ENCODE measurements at places on chromosomes 3 and 15.

DNA sequence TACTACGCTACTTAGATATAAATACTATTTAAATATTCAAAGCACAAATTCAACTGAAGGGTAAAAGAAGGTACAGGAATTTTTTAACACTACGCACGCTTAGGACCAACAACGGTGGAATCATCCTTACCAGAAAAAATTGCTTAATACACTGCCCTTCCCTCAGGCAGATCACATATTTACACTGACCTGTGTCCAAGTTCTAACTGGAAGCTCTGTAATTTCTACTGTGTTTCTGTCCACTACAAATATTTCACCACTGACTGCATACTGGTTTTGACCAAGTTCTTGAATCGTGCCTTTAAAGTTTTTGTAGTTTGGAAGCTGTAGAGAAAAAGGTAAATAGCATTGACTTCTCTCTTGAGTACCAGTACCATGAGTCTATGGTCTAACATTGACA, 44.2 kb downstream of the TOP2B start:
- no peak for DNase-seq

DNA sequence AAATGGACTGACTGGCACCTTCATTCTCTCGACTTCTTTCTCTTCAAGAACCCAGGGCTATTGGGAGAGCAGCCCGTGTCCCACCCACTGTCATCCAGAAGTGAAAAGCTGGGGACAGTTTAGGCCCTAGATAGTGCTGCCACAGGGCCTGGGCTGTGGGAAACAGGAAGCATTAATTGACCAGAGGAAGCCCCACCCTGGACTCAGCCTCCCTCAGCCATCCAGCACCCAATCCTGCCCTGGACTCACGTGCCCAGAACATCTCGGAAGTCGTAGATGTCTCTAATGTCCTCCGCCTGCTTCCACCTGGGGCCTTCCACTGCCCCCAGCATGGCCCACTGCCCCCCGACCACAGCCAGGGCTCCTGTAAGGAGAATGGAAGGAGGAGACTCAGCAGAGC, 2.3 kb downstream of the CAMK1 start:
- no peak for DNase-seq

- DNase-seq, result no peak
These were observed 4.1 kb downstream of the FBLN2 start for GRCh38 chr3:13552857-13553652.

DNA sequence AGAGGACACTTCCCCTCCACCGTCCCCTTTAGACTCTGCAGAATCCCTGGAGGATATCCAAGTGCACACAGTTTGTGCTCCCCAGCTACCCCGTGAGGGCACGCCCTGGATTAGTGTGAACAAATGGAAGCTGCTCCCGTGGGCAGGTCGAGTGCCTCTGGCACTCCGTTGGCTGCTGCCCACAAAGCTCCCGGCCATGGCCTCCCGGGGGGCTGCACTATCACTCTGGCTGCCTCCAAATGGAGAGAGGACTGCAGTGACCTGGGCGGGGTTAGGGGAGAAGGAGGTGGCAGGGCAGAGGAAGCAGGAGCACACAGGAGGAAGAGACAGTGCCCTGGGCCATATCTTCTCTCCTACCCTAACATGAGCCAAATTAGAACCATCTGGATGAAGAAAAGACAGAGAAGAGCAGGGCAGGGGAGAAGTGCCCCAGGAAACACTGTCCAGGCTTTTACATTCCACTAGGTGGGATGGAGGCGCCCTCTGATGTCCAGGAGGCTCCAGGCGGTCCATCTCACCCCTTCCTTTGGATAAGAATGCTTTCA, 29.4 kb upstream of the ACAD9 start:
- no peak for DNase-seq

GRCh38 chr15:58877999-58878825, 55.3 kb downstream of the SLTM start:
- DNase-seq, result no peak

DNA sequence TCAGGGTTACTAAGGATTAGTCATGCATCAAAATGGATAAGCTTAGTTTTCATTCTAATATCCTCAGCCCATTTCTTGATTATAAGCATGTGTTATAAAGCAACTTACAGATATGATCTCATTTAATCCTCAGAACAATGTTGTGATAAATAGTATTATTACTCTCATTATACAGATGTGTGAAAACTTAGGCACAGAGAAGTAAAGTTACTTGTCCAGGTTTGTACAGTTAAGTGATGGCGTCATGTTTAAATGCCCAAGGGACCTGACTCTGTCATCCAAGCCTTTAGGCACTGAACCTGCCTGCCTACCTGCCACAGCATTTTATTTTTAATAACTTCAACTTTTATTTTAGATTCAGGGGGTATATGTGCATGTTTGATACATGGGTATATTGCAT, 472.9 kb upstream of the SEMA6D start:
- DNase-seq, result no peak

DNA sequence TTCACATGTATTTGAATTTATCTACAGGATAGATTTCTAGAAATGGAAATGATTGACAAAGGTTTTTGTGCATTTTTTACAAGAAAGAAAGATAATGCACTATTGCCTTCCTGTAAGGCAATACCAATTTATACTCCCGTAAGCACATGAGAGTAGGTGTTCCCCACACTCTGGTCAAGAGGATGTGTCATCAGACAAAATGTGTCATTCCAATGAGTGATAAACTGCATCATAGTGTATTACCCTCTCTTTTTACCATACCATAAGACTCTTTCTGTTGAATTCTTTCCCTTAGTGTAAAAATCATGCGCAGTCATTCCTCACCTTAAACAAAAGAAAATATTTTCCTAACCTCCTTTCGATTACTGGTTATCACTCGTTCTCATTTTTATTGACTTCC, 251.0 kb downstream of the ROBO1 start:
- no peak for DNase-seq

- DNase-seq, result no peak
These were observed 47.2 kb upstream of the ATP2B2 start for GRCh38 chr3:10552631-10552943.

DNA sequence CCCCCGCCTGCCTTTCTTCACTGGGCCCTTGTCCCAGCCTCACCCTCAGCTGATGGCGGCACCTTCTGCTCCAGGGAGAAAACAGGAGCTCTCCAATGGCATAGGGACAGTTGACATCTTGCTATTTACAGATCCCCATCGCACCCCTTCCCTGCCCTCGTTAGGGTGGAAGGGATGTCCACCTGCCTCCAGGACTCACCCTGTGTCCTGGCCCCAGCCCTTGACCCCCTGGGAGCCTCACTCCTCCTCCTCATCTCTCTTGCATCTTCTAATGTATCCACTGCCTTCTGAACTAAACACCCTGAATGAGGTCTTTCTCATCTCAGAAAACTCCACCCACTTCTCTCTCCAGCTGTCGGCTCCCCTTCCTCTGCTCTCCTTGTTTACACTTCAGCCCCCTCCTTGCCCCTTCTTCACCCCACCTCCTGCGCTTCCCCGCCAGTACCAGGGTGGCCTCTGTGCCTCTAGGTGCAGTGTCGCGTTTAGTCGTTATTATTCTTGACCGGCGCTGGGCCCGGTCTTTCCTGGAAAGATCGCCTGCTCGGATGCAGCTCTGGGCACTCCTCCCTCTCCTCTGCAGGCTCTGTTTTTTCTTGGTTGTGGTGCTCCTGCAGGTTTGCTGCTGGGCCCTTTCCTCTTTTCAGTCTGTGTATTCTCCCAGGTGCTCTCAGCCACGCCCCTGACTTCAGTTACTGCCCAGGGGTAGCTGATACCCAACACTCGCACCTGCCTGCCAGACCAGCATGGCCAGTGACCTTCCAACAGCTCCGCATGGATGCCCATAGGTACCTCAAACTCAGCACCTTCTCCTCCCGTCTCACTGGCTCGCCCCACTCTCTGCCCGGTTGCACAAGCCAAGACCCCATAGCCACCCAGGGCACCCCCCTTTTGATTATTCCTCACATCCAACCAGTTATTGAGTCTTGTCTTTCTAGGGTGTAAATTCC, 42.9 kb downstream of the PML start:
- DNase-seq, result no peak

DNA sequence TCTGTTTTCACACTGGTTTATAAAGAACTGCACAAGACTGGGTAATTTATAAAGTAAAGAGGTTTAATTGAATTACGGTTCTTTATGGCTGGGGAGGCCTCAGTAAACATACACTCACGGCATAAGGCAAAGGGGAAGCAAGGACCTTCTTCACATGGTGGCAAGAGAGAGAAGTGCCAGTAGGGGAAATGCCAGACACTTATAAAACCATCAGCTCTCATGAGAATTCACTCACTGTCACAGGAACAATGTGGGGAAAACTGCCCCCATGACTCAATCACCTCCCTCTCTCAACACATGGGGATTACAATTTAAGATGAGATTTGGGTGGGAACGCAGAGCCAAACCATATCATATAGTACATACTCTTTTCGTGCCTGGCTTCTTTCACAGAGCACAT, 42.4 kb downstream of the MAP2K1 start:
- DNase-seq, result no peak

GRCh38 chr3:135192929-135193328, 397.9 kb downstream of the EPHB1 start:
- no peak for DNase-seq

DNA sequence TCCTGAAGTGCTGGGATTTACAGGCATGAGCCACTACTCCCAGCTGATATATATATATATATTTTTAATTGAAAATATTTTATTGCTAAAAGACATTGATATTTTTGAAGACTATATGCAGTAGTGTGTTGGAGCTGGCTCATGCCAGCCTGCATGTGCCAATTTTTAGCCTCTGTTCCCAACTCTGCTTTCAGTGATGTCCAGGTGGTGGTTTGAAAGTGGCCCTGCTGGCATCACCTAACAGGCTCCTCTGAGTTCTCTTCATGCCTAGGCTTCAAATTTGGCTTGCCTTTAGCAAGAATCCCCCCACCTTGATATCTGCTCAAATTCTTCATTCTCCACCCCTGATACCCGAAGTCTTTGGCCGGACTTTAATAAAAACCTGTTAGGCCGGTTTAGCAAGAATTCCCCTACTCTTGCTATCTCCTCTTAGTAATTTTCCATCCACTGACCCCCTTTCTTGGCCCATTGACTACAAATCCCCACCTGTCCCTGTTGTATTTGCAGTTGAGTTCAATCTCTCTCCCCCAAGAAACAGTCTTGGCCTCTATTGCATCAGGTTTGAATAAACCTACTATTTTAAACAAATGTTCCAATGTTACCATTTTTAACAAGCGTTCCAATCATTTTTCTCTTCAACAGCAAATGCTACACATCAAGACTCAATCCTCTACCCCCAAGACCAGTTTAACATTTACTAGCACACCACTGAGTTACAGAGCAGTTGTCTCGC, 23.9 kb upstream of the CTSH start:
- no peak for DNase-seq

DNA sequence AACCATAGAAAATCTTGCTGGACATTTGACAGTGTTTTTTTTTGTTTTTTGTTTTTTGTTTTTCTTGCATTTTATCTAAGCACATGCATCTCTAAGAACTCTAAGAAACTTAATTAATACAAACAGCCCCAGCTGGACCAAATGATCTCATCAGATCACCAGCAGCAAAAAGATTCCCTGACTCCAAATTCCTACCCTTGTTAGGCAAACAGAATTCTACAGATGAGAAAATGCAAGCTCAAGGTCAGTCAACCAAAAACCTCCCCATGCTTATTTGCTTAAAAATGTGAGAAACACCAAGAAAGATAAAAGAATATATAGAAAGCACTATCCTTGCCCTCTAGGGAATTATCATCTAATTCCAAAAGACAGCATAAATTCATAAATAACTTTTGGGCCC, 65.4 kb downstream of the FOXP1 start:
- DNase-seq, result no peak

GRCh38 chr3:193851428-193851847, 258.4 kb downstream of the OPA1 start:
- no peak for DNase-seq

DNA sequence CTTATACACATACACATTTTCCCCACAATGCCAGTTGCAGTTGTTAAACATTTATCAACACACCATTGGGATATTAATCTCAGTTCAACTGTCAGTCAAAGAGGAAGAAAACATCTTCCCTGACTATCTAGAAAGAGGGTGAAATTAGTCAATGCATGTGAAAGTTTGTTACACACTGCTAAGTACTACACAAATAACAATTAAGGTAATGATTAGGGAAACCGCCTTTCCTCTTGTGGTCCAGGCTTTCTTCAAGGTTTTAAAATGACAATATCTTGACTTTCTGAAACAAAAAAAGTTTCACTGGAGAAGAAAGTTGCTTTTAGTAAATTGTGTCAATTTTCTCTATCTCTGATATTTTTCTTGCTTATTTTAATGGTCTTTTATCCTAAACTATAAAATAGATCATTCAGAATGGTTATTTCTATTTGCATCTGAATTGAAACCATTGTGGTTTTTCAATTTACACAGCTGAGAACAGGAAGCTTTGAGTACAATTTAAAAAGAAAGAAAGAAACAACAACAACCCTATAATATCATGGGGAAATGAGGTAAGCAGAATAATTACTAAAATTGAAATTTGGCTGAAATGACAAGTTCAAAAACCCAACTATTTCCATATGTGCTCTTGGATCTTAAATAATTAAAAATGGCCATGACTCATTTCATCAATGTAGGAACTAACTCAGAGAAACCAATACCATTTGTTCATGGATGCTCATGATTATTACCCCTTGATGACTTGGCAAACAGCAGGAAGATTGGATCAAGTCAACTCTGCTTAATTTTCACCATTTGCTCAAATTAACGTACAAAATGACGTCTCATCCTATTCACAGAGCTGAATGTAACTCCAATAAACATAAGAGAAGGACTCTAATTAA, 31.7 kb downstream of the GPR149 start:
- no peak for DNase-seq

- DNase-seq, result no peak
These were observed 10.5 kb upstream of the CCK start for GRCh38 chr3:42276141-42277132.

DNA sequence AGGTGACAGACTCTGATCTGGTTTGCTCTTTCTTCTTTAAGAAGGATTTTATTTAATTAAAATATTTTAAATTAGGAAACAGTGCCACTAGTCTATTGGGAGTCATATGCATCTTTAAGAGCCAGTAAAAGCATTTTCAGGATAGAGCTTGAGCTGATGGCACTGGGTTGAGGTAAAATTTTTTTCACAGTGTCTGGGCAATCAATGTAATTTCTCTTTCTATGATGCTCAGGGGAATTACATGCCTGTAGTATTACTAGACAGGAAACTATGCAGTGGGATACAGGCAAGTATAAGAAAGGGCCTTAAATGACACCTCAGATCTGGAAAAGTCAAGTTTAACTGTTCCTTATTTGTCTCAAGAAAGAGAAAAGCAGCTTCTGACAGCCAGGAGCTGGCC, 76.4 kb downstream of the GAP43 start:
- DNase-seq, result no peak

DNA sequence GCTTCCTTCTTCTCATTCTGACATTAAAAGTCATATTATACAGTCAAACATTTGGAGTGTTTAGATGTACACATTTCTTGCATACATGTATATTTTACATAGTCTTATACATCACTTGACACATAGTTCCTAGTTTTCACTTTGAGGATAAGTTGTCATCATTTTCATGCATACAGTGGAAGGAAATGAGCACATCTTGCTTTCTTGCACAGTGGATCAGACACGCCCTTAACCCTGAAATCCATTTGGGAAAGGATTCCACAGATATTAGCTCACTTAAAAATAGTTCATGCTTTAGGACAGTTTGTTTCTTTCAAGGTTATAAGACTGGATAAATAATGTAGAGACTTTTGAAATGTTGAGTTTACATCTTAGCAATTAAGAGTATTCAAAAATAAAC, 148.6 kb upstream of the MME start:
- no peak for DNase-seq

GRCh38 chr15:88791637-88792036, 11.6 kb upstream of the ACAN start:
- no peak for DNase-seq
